ENCODE measurements at places on chromosomes 5 and 9.

- DNase-seq, result no peak
Measured at GRCh38 chr5:24208686-24209106, 436.1 kb downstream of the CDH10 start.

GRCh38 chr9:86230858-86231257 is 28.6 kb downstream of the C9orf153 start:
- no peak for DNase-seq

- peak; percentile 51 for DNase-seq
Measured at GRCh38 chr9:114238891-114239875, 83.7 kb upstream of the ORM1 start.

DNA sequence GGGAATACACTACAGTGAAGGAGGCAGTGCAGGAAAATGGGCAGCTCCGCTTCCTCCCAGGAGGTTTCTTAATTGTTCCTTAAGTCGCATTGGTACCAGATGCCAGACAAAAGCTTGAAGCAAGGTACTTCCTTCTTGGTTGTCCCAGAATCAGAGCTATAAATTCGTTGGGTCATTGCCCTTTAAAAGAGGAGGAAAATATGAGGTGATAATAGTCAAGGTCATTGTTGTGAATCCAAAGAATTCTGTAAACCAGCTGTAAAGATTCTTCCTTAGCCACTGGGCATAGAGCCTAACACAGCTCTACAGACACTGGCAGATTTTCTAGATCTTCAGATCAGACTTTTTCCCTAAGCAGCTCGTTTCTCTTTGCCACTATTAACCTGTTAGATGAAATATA is 444.1 kb upstream of the TLE4 start:
- no peak for DNase-seq

DNA sequence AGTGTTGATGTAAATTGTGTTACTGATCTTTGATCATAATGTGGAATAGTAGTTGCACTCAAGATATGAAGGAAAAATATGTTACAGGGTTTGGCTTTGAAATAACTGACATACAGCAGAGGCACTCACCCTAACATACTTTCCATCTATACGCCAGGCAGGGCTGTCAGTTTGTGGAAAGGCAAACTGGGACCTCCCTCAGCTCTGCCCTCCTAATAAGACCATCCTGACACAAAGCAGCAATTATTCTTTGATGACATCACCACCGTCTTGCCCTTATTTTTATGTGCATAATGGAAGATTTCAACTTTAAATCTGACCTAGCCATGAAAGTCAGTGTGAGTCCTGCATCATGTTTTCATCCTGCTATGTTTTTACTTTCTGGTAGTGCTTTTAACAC is 42.9 kb downstream of the ITGA1 start:
- DNase-seq, result no peak

GRCh38 chr9:98280162-98280561 is 24.7 kb upstream of the TBC1D2 start:
- no peak for DNase-seq

DNA sequence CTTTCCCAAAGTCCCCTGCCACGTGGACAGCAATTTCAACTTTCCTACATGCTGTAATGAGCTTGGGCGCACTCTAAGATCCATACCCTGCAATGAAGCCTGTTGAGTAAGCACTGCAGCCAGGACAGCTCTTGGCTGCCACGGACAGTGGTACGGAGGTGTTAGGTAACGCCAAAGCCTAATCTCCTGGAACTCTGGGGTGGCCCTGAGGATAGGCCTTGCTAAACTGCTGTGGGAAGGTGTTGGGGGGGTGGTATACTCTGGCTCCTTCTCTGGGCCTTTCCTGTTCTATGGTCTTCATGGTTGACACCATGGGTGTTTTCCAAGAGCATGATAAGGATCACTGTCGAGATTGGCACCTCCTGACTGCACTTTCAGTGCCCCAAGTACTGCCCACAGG is 66.4 kb upstream of the PITX1 start:
- DNase-seq, result no peak

GRCh38 chr9:79542735-79543620 is 28.8 kb upstream of the TLE4 start:
- DNase-seq, result no peak

DNA sequence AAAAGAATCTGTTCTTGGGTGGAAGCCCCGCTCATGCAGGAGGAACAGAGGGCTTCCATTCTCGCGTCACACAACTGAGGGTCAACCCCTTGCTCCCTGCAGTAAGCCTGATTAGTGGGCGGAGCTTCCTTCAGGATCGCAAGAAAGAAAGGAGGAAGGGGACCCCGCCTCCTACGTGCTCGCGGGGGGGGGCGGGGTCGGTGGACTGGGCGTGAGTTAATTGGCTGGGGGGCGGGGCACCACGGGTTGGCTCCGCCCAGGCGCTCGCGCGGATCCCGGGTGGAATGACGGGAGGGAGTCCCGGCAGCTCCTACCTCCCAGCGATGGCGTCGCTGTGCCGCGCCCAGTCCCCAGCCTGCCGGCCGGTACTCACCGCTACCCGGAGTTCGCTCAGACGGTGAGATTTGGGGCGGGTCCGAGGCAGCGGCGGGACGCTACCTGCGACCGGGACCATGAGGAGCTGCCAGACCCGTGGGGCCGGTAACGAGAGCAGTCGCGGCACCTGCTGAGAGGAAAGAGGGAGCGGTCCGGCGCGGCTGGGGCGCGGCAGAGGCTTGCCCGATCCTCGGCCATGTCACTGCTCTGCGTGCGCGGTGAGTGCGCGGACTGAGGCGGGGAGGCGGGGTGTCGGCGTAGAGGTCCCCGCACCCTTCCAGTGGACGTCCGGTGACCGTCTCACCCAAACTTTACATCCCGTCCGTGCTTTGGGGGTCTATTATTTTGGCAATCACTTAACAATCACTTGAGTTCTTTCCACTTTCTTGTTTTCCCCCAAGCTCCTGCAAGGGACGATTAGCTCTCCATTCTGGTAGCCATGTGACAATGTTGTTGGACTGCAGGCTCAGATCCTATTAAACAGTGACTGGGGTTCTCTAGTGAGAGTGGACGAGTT is at the start of gene UNC13B:
TSS of gene UNC13B (plus strand) at position 297 of the 892 bp plus-strand sequence. CDS start at position 572, 275 bp downstream.
- DNase-seq, result peak; percentile 95

- DNase-seq, result no peak
Measured at GRCh38 chr5:14171621-14172020, 28.5 kb downstream of the TRIO start.

- DNase-seq, result no peak
Measured at GRCh38 chr9:136723362-136723976, 11.1 kb downstream of the DIPK1B start.

GRCh38 chr5:118022062-118022461 is 966.3 kb downstream of the DTWD2 start:
- no peak for DNase-seq

GRCh38 chr5:108102463-108102862 is 279.4 kb downstream of the FBXL17 start:
- peak; percentile 37 for DNase-seq

DNA sequence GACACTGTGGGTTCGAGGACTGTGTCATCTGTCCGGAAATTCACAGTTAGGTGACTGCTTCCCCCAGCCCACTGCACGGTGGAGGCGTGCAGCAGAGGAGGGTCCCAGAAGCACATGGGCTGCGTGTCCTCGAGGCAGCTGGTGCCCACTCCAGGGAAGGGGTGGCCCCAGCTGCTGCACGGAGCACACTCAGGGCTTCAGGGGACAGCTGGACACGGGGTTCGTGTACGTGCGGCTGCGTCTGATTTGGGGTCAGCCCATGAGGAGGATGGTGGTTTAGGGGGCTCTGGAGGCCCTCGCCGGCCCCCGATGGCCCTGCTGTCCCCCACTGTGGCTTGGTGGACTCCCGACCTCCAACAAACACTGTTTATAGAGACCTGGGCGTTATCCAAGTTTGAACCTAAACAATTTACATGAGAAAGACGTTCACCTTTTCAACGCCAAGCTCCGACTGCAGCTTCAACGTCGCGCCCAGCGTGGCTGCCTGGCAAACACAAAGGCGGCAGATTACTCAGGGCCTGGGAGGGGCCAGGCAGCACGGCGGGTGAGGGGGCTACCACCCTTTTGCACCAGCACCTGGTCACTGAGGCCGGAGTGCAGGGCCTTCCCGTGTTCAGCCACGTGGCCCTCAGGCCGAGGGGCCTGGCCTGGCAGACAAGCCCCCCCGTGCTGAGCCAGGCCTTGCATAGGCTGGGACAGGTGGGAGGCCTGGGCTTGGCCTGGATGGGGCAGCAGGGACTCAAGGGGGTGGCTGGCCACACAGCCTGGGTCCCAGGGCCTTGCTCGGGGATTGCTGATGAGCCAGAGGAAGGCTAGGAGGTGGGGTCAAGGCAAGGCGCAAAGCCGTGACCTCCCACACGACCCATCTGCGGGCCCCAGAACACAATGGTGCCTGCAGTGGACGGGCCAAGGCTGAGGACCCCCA is 55.2 kb downstream of the EXD3 start:
- no peak for DNase-seq

GRCh38 chr5:43037636-43038495 is 2.3 kb downstream of the ANXA2R start:
- peak; percentile 94 for DNase-seq

DNA sequence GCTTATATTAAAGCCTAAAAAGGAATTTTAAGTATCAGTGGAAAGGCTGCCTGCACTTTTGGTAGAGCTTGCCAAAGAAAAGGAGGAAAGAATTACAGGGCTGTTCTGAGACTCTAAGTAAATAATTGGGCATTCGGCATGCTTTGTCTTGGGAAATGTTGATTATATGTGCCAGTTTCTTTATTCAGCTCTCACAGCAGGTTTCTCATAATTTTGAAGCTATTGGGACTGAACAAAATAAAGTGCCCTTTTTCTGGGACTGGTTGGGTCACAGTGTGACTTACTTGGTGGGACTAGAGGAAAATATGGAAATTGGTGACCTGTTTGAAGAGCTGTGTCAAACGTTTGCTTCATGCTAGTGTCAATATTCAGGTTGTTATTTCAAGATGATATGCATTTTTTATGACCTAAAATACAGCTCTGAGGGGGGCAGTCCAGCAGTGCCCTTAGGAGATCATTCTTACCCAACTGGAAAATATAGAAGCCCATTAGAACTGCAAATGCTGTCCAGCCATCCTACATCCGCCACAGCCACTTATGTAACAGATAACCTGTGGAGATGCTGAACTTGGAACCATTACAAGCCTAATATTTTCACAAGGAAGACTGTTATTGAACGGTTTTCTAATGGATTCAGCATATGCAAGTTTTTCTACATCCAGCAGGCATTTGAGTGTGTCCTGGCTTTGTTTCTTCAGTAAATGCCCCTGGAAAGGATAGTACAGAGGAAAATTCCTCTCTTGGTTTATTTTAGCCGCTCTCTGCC is 122.4 kb downstream of the SNCAIP start:
- DNase-seq, result peak; percentile 38

- no peak for DNase-seq
Measured at GRCh38 chr9:83432877-83433550, 105.2 kb downstream of the FRMD3 start.

DNA sequence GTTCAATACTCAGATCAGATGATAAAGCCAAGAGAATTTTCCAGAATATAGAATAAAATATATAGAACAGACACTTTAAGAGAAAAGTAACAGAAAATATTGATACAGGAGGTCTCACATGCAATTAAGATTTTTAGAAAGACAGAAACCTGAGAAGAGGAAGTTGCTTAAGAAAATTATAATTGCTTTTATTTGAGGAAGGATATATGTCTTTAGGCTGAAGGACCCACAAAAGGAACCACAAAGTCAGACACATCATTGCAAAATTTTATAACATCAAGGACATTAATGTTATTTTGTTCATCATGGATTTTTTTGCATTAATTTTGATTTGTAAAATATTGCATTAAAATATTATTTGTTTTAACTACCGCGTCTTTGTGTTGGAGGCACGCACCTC is 141.5 kb downstream of the FSTL4 start:
- DNase-seq, result no peak

DNA sequence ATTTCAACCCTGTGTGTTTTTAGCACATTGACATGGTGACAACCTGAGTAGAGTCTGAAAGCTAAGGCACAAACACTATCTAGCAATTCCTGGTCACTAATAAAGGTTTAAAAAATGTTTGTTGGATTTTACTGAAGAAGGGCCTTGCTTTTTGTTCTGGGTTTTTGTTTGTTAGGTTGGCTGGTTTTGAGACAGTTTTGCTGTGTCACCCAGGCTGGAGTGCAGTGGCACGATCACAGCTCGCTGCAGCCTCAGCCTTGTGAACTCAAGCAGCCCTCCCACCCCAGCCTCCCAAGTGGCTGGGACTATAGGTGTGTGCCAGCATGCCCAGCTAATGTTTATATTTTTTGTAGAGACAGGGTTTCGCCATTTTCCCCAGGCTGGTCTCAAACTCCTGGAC is 39.0 kb downstream of the PRKACG start:
- no peak for DNase-seq

DNA sequence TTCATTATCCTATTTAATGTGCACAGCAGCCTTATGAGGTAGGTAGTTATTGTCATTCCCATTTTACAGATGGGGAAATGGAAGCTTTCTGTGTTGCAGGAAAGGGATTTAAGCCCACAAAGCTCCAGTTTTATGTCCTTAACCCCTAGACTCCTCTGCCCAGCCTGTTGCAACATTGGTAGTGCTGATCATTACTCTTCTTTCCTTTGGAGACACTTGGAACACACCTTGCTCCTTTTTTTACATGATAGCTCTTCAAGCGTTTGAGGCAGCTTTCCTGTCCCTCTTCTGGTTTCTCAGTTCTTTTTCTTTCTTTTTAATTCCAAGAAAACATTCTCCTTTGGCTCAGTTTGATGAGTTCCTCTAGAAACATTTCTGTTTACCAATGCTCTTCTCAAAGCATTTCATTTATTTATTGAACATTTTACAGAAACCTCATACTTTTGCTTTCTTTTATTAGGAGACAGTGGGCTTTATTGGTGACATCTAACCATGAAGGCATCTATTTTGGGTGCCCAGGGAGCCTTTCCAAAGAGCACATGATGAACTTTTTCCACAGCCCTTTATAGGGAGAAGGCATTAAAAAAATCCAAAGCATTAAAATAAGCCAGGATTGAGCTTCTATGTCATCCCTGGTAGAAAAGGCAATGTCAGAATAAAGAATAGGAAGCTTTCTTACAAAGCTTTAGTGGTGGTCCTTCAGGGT is 218.0 kb downstream of the TMEM38B start:
- DNase-seq, result no peak

GRCh38 chr9:35695943-35696401 is 6.2 kb upstream of the TPM2 start:
- no peak for DNase-seq

DNA sequence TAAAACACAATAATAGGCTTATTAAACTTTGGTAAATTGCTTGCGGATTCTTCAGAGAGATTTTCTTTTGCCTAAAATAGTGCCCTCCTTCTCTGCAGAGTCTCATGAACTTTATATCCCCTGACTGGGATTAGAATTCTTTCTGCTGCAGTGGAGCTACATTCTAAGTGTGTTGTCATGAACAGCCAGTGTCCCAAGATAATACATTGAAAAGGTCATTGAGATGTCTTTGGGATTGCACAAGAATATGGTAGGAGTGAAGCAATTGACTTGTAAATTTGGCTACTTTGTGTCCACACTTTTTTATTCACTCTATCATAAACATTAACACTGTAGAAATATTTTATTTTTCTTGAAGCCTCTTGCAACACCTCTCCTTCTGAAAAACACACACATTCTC is 604.5 kb downstream of the GABRG2 start:
- no peak for DNase-seq

All from astrocyte of the spinal cord (primary cell).